ENCODE measurements at places on chromosomes 3 and 15.

GRCh38 chr3:185473290-185473815 lies 25.5 kb downstream of the TMEM41A start:
- no peaks in the 10 kb centered on the region for H3K36me3 ChIP-seq
- no peak for DNase-seq
- H3K27ac ChIP-seq: no peak overlapping the region
- no peak overlapping the region for H3K4me3 ChIP-seq
- no peaks in the 10 kb centered on the region for H3K27me3 ChIP-seq
- no peaks in the 10 kb centered on the region for H3K4me1 ChIP-seq

GRCh38 chr3:98977520-98977919 lies 76.0 kb upstream of the DCBLD2 start:
- H3K27ac ChIP-seq: peak overlapping the region; percentile 75
- H3K4me1 ChIP-seq: peaks cover 41% of the 10 kb centered on the region
- H3K27me3 ChIP-seq: no peaks in the 10 kb centered on the region
- no peak overlapping the region for H3K4me3 ChIP-seq
- no peaks in the 10 kb centered on the region for H3K36me3 ChIP-seq

DNA sequence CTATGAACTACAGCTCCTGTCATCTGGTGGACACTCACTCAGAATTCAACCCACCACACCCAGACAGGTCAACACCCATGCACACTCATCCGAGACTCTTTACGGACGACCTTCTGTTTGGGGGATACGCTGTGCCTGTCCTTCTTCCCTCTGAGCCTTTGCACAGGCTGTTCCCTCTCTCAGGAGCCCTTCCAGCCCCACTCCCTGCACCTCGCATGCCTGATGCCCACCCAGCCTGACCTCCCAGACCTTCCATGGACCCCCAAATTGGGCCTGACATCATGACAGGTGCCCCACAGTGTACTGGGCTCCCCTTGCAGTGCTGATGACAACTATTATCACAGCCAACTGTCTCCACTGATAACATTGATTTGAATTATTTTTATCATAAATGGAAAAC lies 135.8 kb downstream of the NSMCE3 start:
- H3K27ac ChIP-seq: no peak overlapping the region
- no peaks in the 10 kb centered on the region for H3K36me3 ChIP-seq
- no peaks in the 10 kb centered on the region for H3K27me3 ChIP-seq
- no peaks in the 10 kb centered on the region for H3K4me1 ChIP-seq
- no peak overlapping the region for H3K4me3 ChIP-seq

DNA sequence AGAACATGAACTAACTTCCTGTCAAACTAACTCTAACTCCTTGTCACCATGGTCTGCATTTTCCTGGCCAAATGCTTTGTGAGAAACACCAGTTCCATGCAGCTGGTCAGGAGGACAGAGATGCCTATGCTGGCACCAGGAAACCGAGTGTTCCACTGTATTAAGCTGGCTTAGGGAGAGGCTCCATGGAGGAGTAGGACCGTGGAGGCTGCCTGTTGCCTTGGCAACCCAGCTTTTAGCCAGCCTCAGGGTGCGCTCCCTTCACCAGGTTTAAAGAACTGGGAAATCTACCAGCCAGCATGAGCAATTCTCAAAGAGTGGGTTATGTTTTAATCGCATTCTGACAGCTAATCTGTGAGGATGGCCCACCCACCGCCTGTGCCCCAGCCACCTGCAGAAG lies 394.1 kb downstream of the OCA2 start:
- H3K4me1 ChIP-seq: no peaks in the 10 kb centered on the region
- H3K4me3 ChIP-seq: no peak overlapping the region
- H3K27ac ChIP-seq: no peak overlapping the region
- H3K27me3 ChIP-seq: no peaks in the 10 kb centered on the region
- no peak for DNase-seq
- H3K36me3 ChIP-seq: no peaks in the 10 kb centered on the region

- no peak overlapping the region for H3K4me3 ChIP-seq
- DNase-seq: no peak
- H3K36me3 ChIP-seq: no peaks in the 10 kb centered on the region
- H3K27me3 ChIP-seq: no peaks in the 10 kb centered on the region
- peaks cover 32% of the 10 kb centered on the region for H3K4me1 ChIP-seq
Observed at GRCh38 chr3:132592216-132592615, 4.9 kb upstream of the ACKR4 start.

Data from SJSA1 (cell line).